ENCODE measurements at places on chromosomes 16 and 17. TPM values are rescaled to one million over a fixed set of nuclear protein-coding genes. Genes with fewer than 3 reads are reported as not detected.

GRCh38 chr16:80309178-80309577, 231.6 kb upstream of the DYNLRB2 start:
- no peak overlapping the region for H3K4me3 ChIP-seq
- no peak for DNase-seq
- peaks cover 4% of the 10 kb centered on the region for H3K4me1 ChIP-seq
- no peaks in the 10 kb centered on the region for H3K36me3 ChIP-seq

MEOX1 gene
- 1.1 TPM for total RNA-seq

GRCh38 chr16:1428511-1428910, 2.4 kb upstream of the PERCC1 start:
- DNase-seq, result no peak
- H3K36me3 ChIP-seq, result no peaks in the 10 kb centered on the region
- no peaks in the 10 kb centered on the region for H3K4me1 ChIP-seq
- H3K27ac ChIP-seq, result no peak overlapping the region

DNA sequence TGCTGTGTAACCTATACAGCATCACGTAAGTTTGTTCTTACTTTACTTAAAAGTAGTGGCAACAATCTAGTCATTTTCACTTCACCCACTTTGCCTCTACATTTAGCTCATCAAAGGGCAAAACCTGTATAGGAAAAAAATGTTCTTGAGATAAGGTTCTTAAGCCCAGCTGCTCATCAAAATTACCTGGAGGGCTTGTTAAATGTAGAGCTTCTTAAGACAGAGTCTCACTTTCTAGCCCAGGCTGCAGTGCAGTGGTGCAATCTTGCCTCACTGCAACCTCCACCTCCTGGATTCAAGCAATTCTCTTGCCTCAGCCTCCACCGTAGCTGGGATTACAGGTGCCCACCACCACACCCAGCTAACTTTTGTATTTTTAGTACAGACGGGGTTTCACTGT, 38.2 kb upstream of the TMEM97 start:
- DNase-seq, result no peak
- H3K27me3 ChIP-seq, result no peaks in the 10 kb centered on the region
- H3K27ac ChIP-seq, result no peak overlapping the region
- no peak overlapping the region for H3K4me3 ChIP-seq

DNA sequence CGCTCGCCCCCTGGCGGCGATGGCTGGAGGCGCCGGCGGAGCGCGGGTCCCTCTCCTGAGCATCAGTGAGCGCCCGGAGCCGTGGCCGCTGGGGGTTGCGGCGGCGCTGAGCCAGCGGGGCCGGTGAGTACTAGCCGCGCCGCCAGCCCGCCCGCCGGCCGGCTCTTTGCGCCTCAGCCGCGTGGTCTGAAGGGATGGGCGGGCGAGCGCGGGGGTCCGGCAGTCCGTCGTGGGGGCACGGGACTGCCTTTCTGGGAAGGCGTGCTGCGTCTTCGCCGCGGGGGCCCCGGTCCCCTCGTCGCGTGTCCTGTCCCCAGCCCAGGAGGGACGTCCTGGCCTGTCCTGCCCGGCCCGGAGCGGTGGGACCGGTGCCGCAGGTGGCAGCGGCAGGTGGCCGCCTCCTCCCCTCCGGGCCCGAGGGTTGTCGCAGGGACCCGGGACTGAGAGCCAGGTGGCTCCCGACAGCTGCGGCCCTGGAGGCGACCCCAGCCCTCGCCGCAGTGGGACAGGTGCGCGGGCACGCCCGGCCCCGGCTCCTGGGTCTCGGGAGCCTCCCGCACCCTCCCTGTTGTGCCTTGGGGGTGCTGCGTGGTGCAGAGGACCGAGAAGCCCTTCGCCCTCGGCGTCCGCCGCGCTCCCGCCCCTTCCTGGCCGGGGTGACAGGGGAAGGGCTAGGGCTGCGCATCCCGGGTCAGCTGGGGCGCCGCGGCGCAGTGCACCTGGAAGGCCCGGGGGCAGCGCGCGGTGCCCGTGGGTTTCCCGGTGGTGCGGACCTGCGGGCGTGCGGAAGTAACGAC, at the start of gene SPECC1:
TSS of gene SPECC1 (plus strand) at position 58 of the 797 bp plus-strand sequence. CDS start 87,293 bp downstream, outside the sequence.
- peak within 1 kb of the TSS; percentile 95 for H3K4me3 ChIP-seq
- peak; percentile 88 for DNase-seq
- peaks cover 11% of the 10 kb centered on the region for H3K4me1 ChIP-seq

DNA sequence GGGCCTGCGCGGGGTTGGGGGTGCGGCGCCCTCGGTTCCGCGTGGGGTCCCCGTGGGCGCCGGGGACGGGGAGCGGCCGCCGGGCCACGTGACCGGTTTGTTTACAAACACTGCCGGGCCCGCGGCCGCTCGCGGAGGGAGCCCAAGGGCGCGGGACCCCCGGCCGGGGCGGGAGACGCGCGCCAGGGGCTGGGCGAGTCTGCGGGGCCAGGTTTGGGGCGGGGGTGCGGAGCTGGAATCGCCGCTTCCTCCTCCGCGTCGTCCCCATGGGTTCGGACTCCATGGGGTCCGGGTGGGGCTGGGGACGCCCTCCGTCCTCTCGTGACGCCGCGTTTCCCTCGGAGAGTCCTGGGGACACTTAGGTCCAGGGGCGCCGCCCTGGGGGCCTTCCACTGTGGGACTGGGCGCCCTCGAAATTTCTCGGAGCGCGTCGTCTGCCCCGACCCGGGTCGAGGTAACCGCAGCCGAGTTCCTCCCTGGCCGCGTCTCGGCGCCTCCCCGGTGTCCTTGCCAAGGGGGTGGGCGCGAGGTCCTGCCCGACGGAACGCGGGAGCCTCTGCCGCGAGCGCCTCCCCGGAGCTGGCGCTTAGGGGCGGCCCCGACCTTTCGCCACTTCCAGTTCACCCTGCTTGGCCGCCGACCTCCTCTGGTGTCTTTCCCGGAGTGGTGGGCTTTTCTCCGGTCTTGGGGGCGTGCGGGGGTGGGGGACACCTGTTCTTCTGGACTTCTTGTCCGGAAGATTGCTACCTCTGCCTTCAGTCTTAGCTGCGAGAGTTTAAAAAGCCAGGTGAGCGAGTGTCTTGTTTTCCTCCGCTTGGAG, 684 bp downstream of the YPEL2 start:
- peaks cover 28% of the 10 kb centered on the region for H3K27me3 ChIP-seq
- peaks cover 39% of the 10 kb centered on the region for H3K4me1 ChIP-seq
- H3K36me3 ChIP-seq, result no peaks in the 10 kb centered on the region
- DNase-seq, result no peak

DNA sequence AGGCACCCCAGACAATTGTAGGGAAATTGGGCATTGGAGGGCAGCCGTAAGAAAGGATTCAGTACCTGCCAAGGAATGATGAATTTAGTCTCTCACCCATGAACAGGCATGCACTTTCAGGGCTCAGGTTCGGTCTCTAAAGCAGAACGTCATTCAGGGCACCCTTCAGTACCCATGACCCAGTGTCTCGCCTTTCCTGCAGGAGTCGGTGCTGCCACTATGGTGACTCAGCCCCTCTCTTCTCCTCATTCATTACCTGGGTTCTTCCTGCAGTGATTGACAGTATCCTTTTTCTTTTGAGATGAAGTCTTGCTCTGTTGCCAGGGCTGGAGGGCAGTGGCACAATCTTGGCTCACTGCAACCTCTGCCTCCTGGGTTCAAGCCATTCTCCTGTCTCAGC, 8.4 kb downstream of the SOST start:
- DNase-seq, result no peak
- H3K4me1 ChIP-seq, result peaks cover 4% of the 10 kb centered on the region
- no peak overlapping the region for H3K4me3 ChIP-seq
- no peak overlapping the region for H3K27ac ChIP-seq
- no peaks in the 10 kb centered on the region for H3K36me3 ChIP-seq

- peaks cover 5% of the 10 kb centered on the region for H3K36me3 ChIP-seq
- no peak overlapping the region for H3K27ac ChIP-seq
- no peak for DNase-seq
- H3K27me3 ChIP-seq, result no peaks in the 10 kb centered on the region
- H3K4me3 ChIP-seq, result peak overlapping the region; percentile 0
- peaks cover 77% of the 10 kb centered on the region for H3K4me1 ChIP-seq
Observed at GRCh38 chr17:77442976-77443747, 302.4 kb downstream of the SEC14L1 start.

- no peak overlapping the region for H3K4me3 ChIP-seq
- H3K4me1 ChIP-seq, result no peaks in the 10 kb centered on the region
- no peak overlapping the region for H3K27ac ChIP-seq
- H3K36me3 ChIP-seq, result no peaks in the 10 kb centered on the region
- DNase-seq, result no peak
Observed at GRCh38 chr16:53370827-53371226, 63.4 kb upstream of the RBL2 start.

GRCh38 chr17:40727447-40728231, 24.1 kb upstream of the KRT24 start:
- H3K4me1 ChIP-seq, result no peaks in the 10 kb centered on the region
- no peak overlapping the region for H3K27ac ChIP-seq
- H3K4me3 ChIP-seq, result no peak overlapping the region
- H3K36me3 ChIP-seq, result no peaks in the 10 kb centered on the region
- peaks cover 60% of the 10 kb centered on the region for H3K27me3 ChIP-seq

CCL4 gene
- not detected for total RNA-seq

GRCh38 chr17:50676065-50676975, 31.4 kb downstream of the ANKRD40 start:
- H3K27ac ChIP-seq, result no peak overlapping the region
- no peak for DNase-seq
- no peaks in the 10 kb centered on the region for H3K27me3 ChIP-seq
- H3K36me3 ChIP-seq, result no peaks in the 10 kb centered on the region

Measured in neural crest cell (in vitro differentiated cells).